ENCODE measurements at places on chromosomes 6 and 20.

DNA sequence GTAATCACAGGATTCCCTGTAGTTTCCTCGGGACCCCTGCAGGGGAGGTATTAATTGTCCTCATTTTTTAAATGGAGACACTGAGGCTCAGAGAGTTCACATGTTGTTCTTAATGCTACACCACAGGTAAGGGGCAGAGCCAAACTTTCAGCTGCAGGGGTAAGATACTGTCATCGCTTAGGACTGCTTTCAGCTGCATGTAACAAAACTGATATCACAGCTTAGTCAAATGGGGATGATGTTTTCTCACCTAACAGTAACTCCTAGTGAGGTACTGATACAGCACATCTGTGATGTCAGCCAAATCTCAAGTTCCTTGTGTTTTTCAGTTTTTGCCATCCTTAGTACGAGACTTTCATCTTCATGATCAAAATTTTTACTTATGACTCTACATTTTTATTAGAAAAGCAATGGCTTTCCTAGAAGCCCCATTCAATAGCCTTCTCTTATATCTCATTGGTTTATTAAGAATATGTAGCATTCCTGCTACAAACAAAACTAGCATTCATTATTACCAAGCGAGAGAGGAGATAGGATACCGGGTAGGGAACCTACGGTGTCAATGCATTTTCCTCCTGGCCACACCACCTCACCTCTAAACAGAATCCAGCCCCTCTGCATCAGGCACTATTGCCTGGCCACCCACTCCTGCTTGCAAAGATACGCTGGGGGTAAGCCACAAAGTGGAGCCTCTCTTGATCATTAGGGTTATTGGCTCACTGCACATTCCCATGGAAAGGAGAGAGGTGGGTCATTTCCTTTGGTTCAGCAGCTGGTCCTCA lies 557.5 kb downstream of the CD83 start:
- peak; percentile 59 for DNase-seq

DNA sequence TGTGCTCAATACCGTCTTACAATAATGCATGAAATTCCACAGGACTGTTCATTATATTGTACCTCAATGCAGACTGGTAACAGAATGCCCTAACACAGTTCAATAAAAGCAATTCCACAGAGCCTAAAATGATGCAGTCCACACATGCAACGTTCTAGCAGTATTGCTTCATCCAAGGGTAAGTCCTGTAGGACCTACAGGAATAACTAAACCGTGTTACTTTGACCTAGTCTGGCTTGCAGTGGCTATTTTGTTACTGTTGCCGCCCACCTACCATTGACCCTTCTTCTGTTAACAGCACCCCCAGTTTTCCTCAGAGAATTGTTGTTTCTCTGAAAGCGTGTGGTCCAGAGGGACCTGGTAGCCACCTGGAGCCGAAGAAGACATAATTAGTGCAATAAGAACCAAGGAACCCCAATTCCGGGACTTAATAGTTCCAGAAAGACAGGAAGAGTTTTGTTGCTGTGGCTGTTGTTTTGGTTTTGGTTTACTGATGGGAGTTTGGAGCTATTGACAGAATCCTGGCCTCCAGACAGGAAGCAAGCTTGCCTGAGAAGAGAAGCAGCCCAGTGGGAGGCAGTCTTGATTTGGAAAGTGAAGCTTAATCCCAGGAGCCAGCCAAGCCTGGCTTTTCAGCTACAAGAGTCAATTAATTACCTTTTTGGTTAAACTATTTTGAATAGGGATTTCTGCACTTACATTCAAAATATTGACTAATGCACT lies 91.3 kb downstream of the FRK start:
- no peak for DNase-seq

GRCh38 chr6:114108119-114109002 lies 137.4 kb upstream of the HDAC2 start:
- peak; percentile 61 for DNase-seq

GRCh38 chr6:107704347-107705013 lies 119.6 kb downstream of the SCML4 start:
- DNase-seq, result peak; percentile 28

- DNase-seq, result no peak
Observed at GRCh38 chr6:123418071-123418470, 218.7 kb downstream of the TRDN start.
